ENCODE measurements at places on chromosomes 11 and 22.

DNA sequence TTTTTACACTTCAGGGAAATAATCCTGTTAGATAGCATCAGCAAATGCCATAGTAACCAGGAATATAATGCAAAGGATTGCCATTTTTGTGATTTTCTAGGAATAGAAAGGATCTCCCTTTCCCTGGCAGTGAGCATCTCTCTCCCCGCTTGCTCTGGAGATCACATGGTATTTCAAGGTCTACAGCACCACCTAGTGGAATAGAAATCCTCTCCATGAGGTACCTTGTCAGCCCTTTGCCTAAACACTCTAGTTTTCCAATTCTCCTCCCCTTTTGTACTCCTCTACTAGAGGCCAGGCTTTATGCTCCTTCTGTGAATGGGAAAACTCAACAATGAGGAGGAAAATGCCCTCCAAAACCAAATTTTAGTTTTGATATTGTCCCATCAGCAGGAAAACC lies 78.4 kb downstream of the XRRA1 start:
- DNase-seq = no peak

- DNase-seq = no peak
Measured at GRCh38 chr22:17120711-17121232, 388 bp downstream of the TMEM121B start.

GRCh38 chr11:85791409-85791990 lies 19.4 kb downstream of the SYTL2 start:
- no peak for DNase-seq

- no peak for DNase-seq
Measured at GRCh38 chr11:104858882-104859775, 39.1 kb downstream of the CASP12 start.

DNA sequence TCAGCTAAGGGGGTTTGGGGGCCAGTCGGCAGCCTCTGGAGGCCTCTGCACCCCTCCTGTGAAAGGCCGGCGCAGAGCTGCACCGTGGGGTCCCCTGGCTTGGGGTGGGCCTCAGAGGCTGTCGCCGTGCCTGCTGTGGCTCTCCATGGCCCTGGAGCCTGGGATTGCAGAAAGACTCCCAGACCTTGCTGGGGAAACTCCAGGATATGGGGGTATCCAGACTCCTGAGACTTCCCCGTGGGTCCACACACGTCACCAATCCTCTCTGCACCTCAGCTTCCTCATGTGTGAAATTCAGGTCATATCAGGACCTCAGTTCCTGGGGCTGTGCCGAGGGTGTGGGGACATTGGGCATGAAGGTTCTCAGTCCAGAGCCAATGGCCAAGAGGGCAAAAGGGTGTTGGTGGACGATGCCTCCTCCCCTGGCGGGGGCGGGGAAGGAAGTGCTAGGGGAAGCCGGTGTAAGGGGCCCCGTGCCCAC lies 97.1 kb downstream of the KCNQ1 start:
- no peak for DNase-seq

DNA sequence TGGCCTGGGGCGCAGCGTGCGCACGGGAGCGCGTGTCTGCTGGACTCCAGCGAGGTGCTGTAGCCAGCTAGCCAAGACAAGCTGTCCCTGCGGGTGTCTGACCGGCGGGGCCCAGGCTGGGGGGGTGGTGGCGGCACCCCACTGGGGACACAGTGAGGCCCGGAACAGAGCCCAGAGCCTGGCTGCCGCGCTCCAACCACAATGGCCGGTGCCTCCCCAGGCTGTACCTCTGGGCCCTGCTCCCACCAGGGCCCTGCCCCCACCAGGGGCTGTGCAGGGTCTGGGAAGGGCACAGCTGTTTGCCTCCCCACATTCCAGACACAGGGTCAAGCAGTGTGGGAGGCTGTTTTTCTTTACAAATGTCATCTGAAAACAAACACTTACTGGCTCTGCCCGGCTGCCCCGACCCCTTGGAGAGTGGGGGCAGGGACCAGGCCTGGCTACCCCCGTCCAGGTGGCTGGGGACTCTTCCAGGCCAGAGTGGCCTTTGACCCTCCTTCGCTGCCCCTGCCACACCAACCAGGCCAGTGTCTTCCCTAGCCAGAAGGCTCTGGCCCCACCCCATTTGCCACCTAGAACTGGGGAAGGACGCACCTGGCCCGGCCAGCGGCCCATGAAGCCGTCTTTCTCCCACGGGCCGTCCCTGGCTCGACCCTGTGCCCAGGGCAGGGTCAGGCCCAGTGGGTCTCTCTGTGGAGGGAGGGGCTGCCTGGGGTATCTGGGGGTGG lies 14.6 kb downstream of the H19 start:
- no peak for DNase-seq

- DNase-seq = peak; percentile 87
Measured at GRCh38 chr11:69122630-69123431, 32.9 kb upstream of the SMIM38 start.

DNA sequence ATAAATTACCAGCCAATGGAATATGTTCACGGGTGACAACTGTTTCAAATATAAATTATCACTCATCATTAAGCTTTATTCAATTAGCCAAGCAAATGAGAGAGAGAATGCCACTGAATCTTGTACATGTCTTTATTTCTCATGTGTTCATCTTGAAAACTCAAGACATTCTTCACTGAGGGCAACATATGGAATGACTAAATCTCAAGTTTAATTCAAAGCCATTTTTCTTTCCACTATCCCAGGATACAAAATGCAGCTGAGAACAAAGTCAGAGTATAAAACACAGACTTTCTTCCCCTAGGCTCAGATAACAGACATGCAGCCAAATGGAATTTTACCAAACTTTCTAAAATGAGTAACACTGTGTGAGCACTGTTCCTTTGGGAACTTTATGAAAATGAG lies 12.1 kb upstream of the BBOX1 start:
- no peak for DNase-seq

- peak; percentile 55 for DNase-seq
Measured at GRCh38 chr11:95154514-95154913, 64.9 kb downstream of the ENDOD1 start.

- DNase-seq = no peak
Measured at GRCh38 chr11:20854215-20854955, 185.0 kb downstream of the NELL1 start.

DNA sequence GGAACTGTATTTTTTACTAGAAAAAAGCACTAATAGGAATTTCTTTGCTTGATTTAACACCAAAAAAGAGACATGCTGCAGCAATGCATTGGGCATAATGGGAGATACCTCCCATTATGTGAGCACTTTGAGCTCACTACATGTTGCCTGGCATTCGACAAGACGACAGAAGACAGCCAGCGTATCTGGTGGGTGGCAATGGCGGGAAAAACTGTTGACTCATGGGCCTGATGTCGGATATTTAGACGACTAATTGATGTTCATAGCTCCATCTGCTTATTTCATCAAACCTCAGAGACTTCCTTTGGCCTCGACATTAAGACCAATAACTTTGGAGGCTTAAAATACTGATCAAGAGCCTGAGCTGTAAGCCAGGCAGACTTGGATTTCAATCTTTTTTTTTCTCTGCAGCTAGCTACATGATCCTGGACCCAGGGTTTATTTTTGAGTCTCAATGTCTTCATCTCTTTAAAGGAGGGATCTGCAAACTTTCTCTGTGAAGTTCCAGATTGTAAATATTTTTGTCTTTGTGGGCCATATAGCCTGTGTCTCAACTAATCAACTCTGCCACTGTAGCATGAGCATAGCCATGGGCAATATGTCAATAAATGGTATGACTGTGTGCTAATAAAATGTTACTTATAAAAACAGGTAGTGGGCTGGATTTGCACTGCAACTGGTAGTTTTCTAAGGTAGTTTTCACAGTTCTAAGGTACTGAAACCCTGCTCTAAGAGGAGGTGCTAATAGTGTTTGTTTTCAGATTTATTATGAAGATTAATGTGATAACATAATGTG lies 375.1 kb downstream of the METTL15 start:
- DNase-seq = no peak

- no peak for DNase-seq
Measured at GRCh38 chr11:95242091-95242844, 11.3 kb upstream of the SESN3 start.

- no peak for DNase-seq
Measured at GRCh38 chr11:14676068-14676467, 32.5 kb downstream of the PDE3B start.

- DNase-seq = no peak
Measured at GRCh38 chr22:19822301-19823117, 32.2 kb downstream of the GNB1L start.

- no peak for DNase-seq
Measured at GRCh38 chr11:44709966-44710365, 16.8 kb upstream of the TSPAN18 start.

GRCh38 chr11:57815476-57815875 lies 53.9 kb downstream of the CTNND1 start:
- DNase-seq = no peak

GRCh38 chr22:22047266-22047665 lies 64.7 kb upstream of the TOP3B start:
- DNase-seq = no peak

DNA sequence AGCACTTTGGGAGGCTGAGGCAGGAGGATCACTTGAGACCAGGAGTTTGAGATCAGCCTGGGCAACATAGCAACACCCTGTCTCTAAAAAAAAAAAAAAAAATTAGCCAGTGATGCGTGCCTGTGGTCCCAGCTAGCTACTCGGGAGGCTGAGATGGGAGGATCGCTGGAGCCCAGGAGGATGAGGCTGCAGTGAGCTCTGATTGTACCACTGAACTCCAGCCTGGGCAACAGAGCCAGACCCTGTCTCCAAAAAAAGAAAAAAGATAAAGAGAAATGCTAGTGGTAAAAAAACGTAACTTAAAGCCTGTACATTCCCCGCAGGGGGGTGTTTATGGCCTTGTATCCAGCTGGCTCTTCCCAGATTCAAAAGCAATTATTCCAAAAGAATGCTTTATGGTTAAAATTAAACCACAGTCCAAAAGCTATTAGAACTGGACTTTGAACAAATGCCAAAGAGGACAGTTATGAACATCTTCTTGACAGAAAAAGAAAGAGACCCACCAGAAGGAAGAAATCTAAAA lies 16.4 kb upstream of the SNX32 start:
- DNase-seq = no peak

DNA sequence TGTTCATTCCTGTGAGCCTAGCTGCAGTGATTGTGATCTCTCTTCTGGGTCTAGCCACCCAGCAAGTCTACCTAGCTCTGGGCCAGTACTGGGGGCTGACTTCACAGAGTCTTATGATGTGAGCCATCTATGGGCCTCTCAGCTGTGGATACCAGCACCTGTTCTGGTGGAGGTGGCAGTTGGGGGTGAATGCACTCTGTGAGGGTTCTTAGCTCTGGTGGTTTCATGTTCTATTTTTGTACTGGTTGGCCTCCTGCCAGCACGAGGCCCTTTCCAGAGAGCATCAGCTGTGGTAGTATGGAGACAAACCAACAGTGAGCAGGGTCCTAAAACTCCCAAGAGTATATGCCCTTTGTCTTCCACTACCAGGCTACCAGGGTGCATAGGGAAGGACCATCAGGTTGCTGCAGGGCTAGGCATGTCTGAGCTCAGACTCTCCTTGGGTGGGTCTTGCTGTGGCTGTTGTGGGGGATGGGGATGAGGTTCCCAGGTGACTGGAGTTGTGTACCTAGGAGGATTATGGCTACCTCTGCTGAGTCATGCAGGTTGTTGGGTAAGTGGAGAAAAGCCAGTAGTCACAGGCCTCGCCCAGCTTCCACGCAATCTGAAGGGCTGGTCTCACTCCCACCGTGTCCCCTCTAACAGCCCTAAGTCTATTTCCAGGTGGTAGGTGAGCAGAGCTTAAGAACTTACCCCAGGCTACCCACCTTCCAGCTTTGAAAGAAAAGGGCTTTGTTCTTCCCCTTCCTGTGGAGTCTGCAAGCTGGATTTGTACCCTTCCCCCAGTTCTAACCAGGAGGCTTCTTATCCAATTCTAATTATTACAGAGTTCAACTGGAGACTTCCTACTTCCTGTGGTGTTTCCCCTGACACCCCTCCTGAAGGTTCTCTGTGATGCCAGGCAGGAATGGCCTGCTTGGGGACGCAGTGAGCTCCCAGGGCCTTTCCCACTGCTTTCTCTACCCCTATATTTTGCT lies 250.7 kb downstream of the LUZP2 start:
- no peak for DNase-seq

GRCh38 chr11:70532066-70532440 lies 133.7 kb downstream of the CTTN start:
- no peak for DNase-seq

DNA sequence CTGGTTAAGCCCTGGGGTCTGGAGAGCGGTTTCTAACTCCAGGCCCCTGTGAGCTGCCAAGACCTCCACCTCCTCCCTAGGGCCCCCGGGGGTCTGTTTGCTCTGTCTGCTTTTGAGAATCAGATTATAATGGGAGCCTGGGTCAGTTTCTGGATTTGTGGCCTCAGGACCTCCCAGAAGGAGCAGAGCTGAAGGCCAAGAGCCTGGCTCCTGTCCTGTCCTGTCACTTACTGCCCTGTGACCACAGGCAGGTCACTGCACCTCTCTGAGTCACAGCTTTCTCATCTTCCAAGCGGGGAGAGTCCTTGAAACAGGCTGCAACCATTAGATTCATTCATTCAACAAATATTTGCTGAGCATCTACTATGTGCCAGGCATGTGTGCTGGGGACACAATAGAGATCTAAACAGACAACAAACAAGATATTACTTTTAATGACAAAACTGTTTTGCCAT lies 87.3 kb upstream of the FGF3 start:
- no peak for DNase-seq

GRCh38 chr11:63919267-63920125 lies 2.5 kb upstream of the RCOR2 start:
- no peak for DNase-seq

DNA sequence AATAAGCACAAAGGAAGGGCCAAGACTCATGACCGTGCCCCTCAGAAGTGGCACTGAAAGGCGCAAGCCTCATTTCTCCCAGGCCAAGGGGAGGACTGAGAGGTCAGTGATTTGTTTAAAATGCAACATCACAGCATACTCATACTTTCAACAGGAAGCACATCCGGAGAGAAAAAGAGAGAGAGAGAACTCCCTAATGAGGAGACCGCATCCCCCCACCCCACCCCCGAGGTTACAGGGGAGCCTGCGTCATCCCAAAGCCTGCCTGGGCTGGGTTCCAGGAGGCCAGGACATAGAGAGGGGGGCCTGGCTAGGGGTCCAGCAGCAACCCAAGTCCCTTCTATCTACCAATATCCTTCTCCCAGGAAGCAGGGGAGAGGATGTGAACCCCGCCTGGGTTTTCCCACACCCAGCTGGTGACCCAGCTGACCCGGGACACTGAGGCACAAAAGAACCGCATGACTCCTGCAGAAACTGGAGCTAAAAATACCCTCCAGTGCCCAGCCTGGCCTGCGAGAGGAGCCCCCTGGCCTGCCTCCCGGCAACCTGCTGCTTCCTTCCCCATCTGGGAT lies 3.8 kb downstream of the CSNK1E start:
- DNase-seq = no peak
